ENCODE measurements at places on chromosomes 1 and 21.
A peak's percentile ranks its signal among the peaks of the same experiment; 100 is the strongest.

- no peak for DNase-seq
Observed at GRCh38 chr1:90046635-90047034, 51.7 kb downstream of the ZNF326 start.

DNA sequence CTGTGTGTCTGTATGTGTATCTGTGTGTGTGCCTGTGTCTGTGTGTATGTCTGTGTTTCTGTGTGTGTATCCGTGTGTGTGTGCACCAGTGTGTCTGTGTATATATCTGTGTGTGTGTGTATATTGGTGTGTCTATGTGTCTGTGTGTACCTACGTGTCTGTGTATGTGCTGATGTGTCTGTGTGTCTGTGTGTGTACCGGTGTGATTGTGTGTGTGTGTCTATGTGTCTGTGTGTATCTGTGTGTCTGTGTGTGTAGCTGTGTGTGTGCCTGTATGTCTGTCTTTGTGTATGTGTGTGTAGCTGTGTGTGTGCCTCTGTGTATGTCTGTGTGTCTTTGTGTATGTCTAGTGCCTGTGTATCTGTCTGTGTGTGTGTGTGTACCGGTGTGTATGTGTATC lies 32.0 kb downstream of the CAMK2N1 start:
- no peak for DNase-seq

- no peak for DNase-seq
Observed at GRCh38 chr1:37954316-37954971, 7.6 kb upstream of the INPP5B start.

GRCh38 chr1:44689447-44689765 lies 14.9 kb downstream of the ARMH1 start:
- no peak for DNase-seq

- no peak for DNase-seq
Observed at GRCh38 chr1:38451541-38451993, 405.0 kb upstream of the POU3F1 start.

DNA sequence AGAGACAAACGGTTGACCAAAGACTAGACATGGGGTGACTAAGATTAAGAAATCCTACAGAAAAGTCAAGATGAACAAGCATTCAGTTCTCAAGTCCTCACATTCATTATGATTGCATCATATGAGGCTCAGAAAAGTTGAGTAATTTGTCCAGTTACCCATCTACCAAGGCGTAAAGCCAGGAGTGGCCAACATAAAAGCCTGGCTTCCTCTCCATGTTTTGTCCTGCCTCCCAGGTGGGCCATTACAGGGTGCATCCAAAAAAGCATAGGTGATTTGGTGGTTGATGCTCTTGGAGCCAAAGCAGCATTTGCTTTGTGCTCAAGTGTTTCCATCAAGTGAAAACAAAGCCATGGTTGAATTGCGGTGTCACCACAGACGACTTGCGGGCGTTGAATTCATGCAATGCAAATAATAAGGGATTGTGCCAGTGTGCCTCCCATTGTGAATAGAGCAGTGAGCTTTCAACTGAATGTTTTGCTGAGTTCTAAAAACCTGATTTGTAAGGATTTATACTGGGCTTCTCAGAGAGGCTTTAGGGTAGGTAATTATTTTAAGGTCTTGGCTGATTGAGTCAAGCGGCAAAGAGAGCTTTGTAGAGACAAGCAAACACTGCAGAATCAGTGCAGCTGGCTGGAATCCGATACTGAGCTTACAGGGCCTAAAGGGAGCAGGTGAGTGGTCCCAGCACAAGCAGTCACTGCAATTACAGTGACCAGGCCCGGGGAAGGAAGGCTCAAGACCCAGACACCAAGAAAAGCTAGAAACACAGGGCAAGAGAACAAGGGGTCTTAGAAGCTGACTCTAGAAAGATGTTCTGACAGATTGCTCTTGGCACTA lies 54.1 kb downstream of the KCNJ15 start:
- no peak for DNase-seq

GRCh38 chr1:114154146-114154962 lies 685 bp upstream of the SYT6 start:
- DNase-seq: no peak

DNA sequence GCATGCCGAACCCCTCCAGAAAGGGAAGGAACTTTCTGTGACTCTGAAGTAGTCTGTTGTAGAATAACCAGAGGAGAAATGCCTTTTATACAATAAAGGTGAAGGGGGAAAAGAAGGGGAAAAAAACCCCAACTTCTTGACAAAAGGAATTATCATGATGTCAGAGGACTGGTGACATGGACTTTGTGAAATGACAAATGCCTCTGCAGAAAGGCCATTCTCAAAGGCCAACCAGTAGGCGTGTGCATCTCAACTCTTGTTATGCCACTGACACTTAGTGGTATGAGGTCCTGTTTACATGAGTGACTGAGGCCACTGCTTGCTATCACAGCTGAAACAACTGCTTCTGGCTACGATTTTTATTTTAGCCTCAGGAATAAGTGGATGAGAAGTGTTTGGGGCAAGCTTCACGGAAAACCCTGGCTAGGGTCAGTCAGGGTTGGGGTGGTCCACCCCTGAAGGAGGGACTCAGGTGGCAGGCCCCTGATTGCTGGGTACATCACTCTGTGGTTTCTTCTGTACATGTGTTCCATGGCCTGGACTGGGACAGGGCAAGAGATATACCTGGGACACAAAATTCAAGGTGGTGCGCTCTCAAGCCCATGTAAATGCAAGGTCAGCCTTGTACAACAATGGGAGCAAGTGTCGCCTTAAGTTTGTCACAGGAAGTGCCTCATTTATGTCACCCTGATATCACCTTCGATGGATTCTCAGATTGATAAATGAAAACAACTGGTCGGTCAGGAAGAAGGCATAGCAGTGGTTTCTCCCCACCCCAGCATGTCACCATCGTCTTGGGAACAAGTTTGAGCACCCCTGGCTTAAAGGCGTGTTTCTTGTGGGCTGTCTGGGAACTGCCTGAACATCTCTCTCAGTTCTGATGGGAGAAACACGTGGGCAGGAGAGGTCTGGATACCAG lies 12.4 kb downstream of the RUNX1 start:
- no peak for DNase-seq

GRCh38 chr1:154819628-154820590 lies 50.2 kb downstream of the KCNN3 start:
- DNase-seq: peak; percentile 7

DNA sequence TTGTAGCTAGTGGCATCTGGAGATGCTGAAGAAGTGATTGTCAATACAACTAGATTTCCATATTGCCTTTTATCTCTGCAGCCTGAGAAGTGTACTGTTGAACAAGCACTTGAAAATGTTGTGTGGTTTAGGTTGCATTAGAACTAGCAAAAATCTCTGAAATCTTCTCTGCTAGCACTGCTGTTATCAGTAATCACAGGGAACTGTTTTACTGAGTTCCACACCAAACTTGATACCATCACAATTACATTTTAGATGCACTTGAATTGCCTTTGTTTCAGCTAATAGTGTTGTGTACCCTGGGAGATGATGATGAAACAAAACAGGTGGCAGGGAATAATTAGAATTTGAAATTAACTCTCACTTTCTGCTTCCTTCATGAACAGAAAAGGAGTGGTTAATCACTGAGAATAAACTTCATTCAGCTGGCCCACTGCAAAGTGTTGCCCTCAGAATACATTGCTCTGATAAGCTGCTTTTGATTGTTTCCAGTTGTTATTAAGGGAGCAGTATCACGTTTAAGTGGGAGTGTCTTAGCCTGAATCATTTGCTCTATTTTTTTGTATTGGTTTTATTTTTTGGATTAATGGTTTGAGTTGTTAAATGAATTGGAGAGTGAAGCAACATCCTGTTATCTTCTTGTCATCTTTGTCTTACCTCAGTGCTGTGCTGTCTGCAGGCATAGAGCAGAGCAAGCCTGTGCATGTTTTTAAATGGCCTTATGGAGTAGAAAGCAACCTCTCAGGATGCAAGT lies 13.0 kb downstream of the FAM20B start:
- peak; percentile 45 for DNase-seq

DNA sequence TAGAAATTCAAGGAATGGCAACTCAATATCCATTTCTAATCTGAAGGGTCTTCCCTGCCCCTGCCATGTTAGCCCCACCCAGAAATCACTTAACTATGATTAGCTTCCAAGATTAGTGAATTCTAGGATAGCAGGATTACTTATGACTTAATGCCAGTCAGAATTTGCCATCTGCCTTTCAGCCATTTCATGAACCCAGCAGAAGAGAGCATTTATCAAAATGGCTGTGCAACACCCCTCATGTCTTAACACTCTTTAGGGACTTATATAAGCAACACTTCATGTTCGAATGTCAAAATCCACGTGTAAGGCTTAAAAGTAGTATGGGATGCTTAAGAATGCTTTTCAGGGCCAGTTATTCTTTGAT lies 288.5 kb downstream of the NFIA start:
- DNase-seq: no peak

DNA sequence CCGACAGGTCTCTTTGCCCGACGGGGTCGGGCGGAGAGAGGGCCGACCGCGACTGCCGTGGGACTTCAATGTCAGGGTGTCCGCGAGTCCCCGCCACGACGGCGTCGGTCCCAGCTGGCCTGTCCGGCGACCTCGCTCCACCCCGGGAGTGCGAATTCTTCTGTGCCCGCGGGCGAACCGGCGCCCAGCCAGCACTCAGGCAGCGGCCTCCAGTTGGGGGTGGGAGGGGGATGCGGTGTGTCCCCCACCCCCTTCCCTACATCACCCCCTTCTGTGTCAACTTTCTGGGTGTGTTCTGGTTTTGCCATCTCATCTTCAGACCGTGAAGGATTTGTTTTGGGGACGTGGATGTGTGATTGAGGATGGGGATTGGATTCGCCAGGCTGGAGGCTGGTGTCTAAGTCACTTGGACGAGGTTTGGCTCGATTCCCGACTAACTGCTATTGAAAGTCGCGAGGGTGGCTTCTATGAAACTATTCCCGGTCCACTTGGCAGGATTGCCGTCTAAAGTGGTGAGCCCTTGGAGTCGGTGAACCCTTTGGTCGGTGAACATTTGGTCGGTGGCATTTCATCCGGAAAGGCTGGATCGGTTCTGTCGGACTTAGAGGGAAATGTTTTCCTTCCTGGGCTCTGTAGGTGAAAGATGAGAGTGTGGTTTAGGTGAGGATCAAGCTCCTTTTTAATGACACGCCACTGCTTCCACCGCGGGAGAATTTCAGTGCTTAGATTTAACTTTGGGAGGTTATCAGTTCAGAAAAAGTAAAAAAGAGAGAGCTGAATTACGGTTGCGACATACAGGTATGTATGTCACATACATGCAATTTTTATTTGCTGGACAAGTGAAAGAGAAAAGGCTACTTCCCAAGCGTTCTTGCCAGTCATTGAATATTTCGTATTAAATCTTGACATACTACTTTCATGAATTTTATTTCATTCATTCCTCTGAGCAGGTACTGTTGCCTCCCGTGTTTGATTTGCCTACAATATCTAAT lies 771 bp downstream of the ABCD3 start:
- no peak for DNase-seq

DNA sequence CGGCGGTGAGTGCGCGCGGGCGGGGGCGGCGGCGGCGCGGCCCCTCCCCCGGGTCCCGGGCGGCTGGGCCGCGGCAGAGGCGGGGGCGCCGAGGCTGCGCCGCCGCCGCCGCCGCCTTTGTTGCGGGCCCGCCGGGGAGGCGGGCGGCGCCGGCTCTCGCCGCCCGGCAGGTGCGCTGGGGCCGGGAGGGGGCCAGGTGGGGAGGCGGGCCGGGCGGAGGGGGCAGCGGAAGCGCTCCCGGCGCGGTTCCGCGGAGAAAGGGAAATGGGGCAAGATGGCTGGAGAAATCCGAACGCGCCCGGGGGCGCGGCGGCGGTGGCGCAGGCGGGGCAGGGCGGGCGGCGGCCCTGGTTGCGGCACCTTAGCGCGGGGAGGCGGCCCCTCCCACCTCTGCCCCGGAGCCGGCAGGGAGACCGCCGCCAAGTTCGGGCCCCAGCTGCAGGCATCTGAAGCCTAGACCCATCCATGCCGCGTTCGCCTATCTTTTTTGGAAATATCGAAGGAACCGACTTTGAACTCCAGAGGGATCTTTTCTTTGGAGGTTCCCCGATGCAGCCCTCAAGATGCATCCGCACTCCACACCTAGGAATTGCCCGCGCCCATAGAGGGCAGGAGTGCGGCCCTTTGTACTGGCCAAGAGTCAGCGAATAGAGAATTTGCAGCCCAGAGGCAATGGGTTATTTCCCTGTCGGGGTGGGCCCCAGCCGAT lies 479 bp downstream of the POGK start:
- DNase-seq: peak; percentile 51

DNA sequence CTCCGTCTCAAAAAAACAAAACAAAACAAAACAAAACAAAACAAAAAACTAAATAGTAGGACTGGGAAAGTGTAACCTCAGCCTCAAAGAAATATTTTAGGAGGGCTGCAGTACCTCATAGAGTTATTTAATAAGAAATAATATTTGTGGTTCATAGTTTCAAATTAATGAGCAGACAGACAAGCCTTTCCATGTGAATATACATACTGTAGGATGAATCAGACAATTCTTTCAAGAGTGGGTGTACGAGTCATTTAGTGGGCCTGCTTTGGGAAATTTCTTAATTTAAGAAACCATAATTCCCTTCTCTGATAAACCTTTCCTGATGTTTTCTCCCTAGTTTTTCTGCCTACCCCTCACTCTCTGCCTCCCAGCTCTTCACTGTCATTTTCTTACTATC lies 52.5 kb downstream of the CDC14A start:
- no peak for DNase-seq

DNA sequence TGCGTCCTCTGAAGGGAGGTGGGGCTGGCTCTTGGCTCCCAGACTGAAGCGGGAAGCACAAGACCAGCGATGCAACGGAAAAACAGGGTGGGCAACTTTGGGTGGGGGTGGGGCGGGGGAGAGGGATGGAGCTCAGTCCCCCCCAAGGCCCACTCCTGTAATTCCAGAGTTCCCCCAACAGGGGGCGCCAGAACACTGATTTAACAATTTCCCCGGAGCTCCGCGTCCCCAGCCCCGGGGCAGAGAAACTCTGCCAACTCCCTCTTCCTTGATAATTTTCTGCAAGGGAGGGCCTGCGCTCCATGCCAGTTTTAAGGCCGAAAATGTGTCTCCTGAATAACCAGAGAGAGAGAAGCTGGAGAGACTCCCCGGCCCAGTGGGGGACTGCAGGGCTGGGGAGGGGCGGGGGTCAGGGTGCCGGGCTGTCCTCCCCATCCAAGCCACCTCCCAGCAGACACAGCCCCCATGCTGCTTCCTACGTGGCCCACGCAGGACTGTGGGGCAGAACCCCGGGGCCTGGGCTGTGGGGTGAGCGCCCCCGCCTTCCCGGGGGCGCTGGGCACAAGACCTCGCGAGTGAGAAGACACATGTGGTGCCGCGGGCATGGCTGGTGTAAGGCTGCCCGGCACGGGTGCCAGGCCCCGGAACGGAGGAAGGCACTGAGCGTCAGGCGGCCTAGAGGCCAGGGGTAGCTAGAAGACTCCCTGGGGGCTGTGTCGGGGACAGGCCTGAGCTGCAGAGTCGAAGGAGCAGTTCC lies 51.4 kb downstream of the KIF21B start:
- DNase-seq: peak; percentile 49
